ENCODE measurements at places on chromosomes 12 and 14. TPM values are rescaled to one million over a fixed set of nuclear protein-coding genes. Genes with fewer than 3 reads are reported as not detected.

CLEC4C gene
- not detected for total RNA-seq

NKX2-1 gene
- not detected for total RNA-seq

C12orf42 gene
- not detected for total RNA-seq

PTPRB gene
- not detected for total RNA-seq

MYO1H gene
- total RNA-seq: not detected

CLEC4A gene
- total RNA-seq: 3.5 TPM

TAS2R9 gene
- total RNA-seq: not detected

CATSPERB gene
- 0.50 TPM for total RNA-seq

IAPP gene
- not detected for total RNA-seq

PMCH gene
- total RNA-seq: not detected

B3GNT4 gene
- not detected for total RNA-seq

GPHB5 gene
- not detected for total RNA-seq

TAS2R43 gene
- 2.7 TPM for total RNA-seq

TOMM20L gene
- total RNA-seq: not detected

TSPAN19 gene
- not detected for total RNA-seq
